ENCODE measurements at places on chromosomes 1 and 21. TPM values are rescaled to one million over a fixed set of nuclear protein-coding genes. Genes with fewer than 3 reads are reported as not detected.

Gene S100A7
- not detected for total RNA-seq

Gene VHLL
- total RNA-seq, result 1.1 TPM

Gene AK4
- 98.9 TPM for total RNA-seq

Gene IL6R
- total RNA-seq, result 16.1 TPM

Gene STYXL2
- total RNA-seq, result not detected

Gene NHLH2
- not detected for total RNA-seq

Gene NTPCR
- 17.5 TPM for total RNA-seq

Gene MPL
- not detected for total RNA-seq

Gene BGLAP
- 0.35 TPM for total RNA-seq

Gene IGSF9
- total RNA-seq, result 19.9 TPM

Gene RHEX
- not detected for total RNA-seq

Gene OR2L8
- total RNA-seq, result not detected

Gene HPDL
- not detected for total RNA-seq

Gene MATN1
- 0.63 TPM for total RNA-seq

Gene RIMS3
- total RNA-seq, result 4.2 TPM

Gene TMEM82
- not detected for total RNA-seq

Gene LCA5L
- total RNA-seq, result 0.40 TPM

Gene FAM151A
- total RNA-seq, result not detected

Gene TNFAIP8L2
- not detected for total RNA-seq

Gene FAM177B
- total RNA-seq, result not detected

Gene CD160
- total RNA-seq, result not detected

Gene ARHGEF19
- total RNA-seq, result 28.1 TPM

Gene KAZN
- total RNA-seq, result 2.5 TPM

Gene ANKRD65
- total RNA-seq, result 0.18 TPM

Gene APCS
- total RNA-seq, result not detected

Gene PKLR
- total RNA-seq, result not detected

Gene LINGO4
- total RNA-seq, result not detected

Gene MTMR11
- total RNA-seq, result 5.1 TPM

Gene CYP4X1
- 1.0 TPM for total RNA-seq

Gene KRTAP13-2
- total RNA-seq, result not detected

Gene CLDN8
- 0.46 TPM for total RNA-seq

Gene LDLRAP1
- 26.5 TPM for total RNA-seq

Gene TMPRSS2
- total RNA-seq, result 9.3 TPM

Gene CYP4B1
- total RNA-seq, result not detected

Gene UCHL5
- total RNA-seq, result 31.3 TPM

All from PC-3 (cell line).